ENCODE measurements at places on chromosomes 3 and 15.

- DNase-seq: no peak
Observed at GRCh38 chr3:127978636-127979035, 63.6 kb downstream of the KBTBD12 start.

GRCh38 chr3:107578091-107578490 is 55.3 kb downstream of the BBX start:
- no peak for DNase-seq

- no peak for DNase-seq
Observed at GRCh38 chr3:169510693-169511010, 152.9 kb downstream of the MECOM start.

- no peak for DNase-seq
Observed at GRCh38 chr3:188693435-188693834, 478.3 kb upstream of the TPRG1 start.

DNA sequence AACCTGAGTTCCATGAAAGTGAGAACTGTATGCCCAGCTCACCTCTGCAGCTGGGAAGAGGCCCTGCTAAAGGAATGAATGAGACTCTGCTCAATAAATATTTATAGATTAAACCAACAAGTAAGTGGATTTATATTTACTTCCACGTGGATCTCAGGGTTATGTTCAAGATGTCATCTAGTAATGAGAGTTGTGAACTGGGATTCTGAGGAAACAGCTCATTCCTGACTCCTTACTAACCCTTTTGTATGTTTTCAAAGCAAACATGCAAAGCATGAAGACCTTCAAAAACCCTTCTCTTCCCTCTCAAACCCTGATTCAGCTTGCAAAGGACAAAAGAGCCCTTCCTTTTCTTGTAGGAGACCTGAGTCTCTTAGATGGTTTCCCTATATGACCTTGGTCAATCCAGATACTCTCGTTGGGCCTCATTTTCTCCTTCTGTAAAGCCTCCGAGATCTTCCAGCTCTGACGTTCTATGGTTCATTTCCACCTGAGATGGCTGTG is 53.4 kb downstream of the LSM3 start:
- no peak for DNase-seq

DNA sequence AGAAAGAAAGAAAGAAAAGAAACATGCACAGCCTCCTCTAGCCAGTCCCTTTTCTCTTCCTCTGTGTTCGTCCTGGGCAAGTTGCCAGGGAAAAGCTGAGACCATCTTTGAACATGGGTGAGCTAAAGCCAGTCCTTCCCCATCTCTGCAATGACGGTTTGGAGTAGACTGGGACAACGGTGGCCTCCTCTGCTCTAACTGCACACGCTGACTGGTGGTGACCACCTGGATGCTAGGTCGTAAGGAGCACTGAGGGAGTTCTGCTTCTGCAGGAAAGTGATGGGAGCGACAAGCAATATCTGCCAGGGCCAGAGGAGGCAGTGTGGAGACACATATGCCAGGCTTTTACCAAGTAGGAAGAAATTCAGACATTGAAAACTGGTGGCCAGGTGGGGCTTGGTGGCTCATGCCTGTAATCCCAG is 111.7 kb downstream of the NUP210 start:
- DNase-seq: peak; percentile 17

DNA sequence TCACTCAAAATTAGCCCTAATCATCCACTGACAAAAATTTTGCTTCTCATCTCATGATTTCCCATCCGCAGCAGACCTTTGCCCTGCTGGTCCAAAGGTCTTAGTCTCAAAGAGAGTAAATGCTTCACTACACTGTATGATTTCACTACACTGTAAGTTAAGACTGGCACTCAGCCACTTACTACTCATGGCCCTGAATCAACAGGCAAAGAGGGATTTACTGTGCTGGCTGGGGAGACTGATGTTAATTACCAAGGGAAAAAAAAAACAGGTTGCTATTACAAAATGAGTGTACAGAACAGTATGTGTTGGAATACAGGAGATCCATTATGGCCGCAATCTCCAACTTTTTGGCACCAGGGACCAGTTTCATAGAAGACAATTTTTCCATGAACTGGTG is 214.8 kb downstream of the ZMAT3 start:
- no peak for DNase-seq

DNA sequence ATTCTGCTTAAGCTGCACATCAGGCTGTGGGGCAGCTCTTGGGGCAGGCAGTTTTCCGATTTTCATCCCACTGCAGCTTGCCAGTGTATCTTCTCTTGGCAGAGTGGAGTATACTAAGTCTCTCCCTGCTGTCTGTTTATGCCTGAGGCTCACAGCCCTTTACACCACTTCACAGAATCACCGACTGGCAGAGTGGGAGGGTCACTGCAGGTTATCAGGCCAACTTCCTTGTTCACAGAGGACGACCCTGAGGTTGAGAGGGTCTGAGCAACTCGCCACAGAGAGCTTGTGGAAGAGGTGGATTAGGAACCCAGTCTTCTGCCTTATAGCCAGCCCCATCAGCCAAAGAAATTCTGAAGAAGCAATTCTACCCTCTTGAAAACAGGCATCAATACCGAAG is 30.9 kb downstream of the KIF9 start:
- no peak for DNase-seq

DNA sequence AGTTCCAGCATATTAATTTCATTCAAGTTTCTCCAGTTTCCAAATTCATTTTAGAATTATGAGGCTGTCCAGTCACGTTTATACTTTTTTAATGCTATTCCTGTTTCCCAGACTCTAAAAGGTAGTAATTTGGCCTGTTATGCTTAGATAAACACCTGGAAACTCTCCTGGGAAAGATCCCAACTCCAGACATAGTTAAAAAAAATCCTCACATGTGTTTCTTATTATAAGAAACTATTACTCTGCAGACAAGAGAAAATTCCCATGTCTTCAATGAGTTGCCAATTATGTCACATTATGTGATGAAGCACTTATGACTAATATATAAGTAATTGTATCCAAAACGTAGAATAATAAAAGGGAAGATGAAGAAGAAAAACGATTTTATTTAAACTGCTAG is 137.1 kb upstream of the TMC3 start:
- no peak for DNase-seq

DNA sequence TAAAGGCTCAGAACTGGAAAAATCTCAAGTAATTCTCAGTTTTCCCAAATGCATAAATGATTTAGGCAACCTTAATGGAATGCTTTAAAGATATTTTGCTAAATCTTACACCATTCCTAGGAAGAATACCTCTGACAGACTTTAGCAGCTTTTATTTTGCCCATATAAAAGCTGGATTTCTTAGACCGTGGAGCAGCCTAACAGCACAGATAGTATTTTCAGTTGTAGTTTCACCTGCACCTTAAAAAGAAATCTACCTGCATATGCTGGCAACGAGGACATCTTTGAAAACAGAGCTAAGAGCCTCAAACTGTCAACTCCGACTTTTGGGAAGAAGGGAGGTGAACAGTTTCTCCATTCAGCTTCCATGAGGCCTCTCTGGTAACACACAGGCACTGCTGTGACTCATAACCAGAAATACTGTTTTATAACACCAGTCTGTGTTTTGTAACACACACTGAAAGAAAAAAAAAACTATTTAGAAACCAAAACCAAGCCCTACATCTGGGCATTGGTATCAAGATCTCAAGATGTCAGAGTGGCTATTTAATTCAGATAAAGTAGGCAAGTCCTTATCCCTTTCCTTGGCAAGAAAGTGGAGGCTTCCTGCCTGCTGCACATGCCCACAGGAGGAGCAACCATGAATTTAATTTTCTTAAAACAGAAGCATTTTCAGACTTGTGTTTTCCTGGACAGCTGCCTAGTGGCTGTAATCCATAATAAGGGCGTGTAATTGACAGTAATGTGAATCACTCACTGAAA is 181.5 kb upstream of the ICE2 start:
- DNase-seq: peak; percentile 81

DNA sequence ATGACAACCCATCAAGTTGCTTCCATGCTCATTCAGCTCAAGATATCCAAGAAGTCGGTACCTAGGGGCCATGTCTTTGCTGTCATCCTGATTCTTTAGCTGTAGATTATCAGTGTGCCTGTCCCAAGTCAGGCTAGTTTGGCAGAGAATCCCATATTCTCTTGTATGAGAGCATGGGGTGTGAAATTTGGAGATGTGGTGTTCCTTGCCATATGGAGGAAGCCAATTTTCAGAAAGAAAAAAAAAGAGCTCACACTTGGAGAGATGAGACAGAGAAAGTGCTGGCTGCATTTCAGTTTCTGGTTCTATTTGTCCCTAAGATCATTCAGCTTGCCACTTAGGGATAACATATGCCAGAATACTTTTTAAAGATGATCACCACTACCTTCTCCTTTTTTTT is 52.3 kb upstream of the SLC4A7 start:
- DNase-seq: no peak

DNA sequence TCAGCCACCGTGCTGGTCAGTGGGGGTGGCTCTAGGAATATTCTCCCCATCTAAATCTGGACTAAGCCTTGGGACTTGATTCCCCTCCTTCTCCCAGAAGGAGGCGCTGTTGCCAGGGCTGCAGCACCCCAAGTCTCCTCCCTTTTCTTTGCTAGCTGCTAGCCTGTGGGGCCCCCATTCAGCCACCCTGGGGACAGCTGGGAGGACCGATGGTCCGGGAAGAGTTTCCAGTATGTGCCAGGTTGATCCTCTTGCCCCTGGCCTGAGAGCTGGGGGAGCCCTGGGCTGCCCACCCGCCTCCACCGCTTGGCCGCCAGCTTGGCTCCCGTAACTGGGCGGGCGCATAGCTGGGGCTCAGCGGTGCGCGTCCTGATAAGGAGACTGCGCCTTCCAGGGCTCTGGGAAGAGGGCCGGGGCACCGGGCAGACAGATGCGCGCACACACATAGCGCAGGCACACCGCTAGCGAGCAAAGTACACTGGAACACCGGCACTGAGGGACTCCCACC is 4.2 kb downstream of the SMAD6 start:
- DNase-seq: no peak

- no peak for DNase-seq
Observed at GRCh38 chr15:40332113-40332781, 8.5 kb downstream of the CCDC9B start.

DNA sequence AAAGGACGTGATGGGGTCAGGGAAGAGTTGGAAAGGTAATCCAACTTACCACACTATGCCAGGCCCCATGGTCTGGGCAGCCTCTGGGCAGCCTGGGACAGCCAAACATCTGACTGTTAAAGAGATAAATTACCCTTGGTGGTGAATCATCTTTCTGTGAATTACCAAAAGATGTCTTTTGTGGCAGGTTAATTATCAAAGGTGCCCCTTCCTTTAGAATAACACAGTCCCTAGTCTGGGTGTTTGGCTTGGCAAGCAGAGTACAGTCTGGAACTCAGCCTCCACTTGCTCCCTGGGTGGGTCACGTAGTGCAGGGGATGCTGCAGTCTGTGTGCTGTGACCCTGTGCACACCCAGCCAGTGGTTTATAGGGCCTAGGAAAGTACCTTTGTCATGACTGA is 113.1 kb downstream of the ZNF621 start:
- DNase-seq: no peak

DNA sequence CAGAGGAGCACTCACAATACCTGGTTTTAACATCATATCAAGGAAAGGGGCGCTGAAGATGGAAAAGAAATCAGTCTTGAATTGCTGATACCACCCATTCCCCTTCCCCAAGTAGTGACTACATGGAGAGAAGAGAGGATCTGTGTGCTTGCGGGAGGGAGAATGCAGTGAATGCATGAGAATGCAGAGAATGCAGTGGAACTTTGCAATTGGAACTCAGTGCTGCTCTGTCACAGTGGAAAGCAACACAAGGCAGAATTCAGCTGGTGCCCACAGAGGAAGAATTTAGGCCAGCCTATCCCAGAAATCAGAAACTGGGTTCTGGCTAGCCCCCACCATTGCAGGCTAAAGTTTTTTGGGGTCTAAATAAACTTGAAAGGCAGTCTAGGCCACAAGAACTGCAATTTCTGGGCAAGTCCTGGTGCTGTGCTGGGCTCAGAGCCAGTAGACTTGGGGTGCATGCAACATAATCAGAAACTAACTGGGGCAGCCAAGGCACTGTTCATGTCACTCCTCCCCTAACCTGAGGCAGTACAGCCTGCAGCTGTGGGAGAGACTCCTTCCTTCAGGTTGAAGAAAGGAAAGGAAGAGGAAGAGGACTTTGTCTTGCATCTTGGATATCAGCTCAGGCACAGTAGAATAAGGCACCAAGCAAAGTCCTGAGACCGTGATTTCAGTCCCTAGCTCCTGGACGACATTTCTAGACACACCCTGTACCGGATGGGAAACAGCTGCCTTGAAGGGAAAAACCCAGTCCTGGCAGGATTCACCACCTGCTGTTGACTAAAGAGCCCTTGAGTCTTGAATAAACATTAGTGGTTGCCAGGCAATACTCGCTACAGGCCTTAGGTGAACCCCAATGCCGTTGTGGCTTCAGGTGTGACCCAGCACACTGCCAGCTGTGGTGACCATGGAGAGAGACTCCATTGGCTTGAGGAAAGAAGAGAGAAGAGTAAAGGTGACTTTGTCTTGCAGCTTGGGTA is 329.3 kb downstream of the TBL1XR1 start:
- DNase-seq: no peak

DNA sequence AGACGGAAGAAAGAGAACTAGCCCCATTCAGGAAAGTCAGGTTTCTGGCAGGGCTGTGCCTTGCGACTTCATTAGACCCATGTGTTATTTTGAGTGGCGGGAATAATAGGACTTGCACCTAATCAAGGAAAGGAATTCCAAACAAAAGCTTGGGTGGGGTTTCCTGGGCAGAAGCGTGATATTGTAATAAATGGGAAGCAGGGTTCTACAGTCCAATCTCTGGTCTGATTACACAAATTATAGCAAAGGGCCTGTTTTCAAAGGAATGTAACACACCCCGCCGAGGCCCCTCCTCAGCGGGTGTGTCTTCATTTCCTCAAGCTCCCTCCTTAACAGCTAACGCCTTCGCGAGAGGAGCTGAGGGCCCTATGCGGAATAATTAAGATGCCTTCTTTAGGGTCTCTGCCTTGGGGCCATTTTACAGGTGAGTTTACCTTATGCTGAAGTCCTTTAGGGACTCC is 396.0 kb upstream of the C2CD4B start:
- no peak for DNase-seq

DNA sequence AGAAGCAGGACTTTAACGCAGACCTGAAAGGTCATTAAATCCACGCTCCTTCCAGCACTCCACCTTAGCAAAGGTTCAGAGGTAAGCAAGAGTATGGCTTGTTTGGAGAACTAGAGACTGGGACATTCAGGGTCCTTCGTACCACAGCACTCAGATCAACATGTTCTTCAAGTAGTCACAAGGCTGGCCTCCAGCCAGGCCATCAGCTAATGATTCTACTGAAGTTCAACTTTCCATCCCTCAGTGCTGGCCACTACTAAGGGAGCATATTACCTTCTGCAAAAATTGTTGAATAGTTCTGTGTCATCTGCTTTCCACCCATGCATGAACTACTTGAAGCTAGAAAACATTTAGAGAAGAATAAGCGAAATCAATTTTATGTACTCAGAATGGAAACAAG is 17.6 kb downstream of the CD200R1L start:
- DNase-seq: no peak

DNA sequence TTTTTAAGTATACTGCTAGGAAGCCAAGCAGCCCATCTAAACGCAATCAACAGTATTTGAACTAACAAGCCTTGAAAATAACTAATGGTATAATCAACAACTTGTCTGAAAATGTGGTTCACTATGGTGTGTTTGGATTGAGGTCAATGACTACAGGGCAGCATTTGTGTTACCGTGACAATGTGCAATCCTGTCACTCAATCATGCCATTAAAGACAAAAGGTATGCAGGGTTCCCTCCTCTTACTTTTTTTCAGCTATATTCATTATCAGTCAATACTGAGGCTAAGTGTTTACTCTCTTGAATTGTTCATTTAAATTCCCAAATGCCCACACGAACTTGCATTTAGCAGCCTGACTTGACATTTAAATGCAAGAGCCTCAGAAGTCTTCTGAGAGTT is 1099.3 kb upstream of the EPHA6 start:
- no peak for DNase-seq
